CD4-positive, alpha-beta memory T cell (primary cell): ENCODE measurements at places on chromosomes 7 and 10.

DNA sequence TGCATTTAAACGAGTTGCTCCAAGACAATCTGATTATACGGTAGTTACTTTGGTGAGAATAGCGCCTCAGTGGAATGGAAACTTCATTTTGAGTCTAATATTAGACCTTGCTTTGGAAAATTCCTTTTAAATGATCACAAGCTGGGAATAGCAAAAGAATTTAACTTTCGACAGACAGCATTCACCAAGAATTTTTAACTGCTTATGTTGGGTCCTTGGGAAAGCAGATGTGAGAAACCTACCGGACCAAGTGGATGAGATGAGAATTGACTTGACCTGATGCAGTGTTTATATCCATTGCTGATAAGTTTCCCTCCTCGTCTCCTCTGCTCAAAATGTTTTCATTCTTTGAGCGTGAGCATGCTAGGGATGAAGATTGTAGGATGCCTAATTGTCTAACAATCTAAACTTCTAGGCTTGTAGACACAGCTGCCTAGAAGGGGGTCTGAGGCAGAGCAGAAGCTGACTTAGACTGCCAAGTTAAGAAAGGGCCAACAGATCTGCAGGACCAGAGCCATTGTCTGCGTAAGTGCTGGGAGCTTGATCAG lies 126.9 kb downstream of the CNNM2 start:
- no peak for DNase-seq

DNA sequence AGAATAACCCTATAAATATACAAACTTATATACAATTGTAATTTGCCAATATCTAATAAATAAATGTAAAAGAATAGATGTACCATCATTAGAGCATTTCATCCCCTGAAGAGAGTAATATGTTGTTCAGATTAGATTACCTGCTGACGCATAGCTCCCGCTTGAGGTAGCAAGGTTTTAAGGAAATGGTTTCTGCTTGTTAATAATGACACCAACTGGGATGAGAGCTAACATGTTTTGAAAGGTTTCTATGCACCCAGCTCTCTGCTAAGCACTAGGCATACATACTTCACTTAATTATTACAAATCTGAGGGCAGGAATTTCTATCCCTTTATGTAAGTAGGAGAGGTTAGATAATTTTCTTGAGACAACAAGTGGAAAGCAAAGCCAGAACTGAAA lies 1003.3 kb upstream of the SORCS1 start:
- no peak for DNase-seq

DNA sequence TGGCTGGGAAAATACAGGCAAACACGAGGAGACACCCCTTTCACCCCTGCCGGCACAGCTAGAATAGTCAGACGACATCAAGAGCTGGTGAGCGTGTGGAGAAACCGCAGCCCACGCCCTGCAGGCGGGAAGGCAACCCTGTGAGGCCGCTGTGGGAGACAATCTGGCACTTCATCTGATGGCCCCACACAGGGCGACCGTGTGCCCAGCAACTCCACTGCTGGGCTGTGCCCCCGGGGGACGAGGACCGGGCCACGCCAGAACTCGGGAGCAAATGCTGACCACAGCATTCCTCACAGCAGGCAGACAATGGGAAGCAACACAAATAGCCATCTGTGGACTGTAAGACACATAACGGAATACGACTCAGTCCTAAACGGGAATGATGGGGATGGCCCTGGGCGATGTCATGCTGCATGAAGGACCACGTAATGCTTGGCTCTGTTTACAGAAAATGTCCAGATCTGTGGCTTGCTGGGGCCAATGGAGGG lies 58.9 kb downstream of the CFAP46 start:
- no peak for DNase-seq

DNA sequence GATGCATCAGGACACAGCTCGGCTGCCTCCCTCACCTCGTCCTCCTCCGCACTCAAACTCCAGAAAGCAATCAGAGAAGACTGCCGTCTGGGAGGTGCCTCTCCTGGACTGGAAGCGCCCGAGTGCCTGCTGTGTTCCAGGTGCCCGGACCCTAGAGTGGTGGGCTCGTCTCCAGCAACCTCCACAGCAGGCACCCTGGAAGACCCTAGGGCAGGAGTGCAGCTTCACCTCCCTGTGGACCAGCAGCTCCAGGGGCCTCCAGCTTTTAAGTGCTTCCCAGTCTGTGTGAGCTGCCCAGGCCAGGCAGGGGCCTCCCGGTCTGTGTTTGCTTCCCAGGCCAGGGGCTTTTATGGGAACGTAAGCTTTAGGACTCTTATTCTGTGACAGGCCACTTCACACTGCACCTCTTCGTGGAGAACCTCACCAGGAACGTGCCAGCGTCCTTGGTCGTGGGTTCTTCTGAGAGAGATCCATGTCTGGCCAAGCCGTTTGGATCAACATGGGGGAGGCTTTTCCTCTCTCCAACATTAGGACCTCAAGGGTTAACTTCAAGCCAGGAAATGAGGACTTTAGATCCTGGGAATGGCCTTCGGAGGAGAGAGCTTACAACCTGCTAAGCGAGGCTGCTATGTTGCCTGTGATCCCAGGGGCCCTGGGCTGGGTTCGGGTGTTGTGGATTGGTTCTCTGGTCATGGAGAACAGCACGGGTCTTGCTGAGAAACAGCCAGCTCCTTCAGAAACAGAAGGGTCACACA lies 5.9 kb upstream of the PWWP2B start:
- DNase-seq = no peak

DNA sequence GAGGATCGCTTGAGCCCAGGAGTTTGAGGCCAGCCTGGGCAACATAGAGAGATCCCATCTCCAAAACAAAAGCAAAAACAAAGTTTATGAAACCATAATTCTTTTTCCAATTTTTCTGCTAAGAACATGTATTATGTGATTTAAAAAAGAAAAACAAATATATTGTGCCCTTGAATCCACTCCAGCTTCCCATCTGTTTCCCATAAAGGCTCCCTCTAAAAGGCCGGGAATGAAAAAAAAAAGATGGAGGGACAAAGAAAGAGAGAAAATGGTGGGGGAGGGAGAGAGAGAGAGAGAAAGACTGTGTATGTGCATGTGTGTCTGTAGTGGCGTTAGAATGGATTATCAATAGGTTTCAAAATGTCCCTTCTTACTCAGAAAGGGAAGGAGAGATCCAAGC lies 20.5 kb upstream of the GSDME start:
- no peak for DNase-seq

GRCh38 chr7:31705377-31705776 lies 18.4 kb downstream of the PPP1R17 start:
- DNase-seq = no peak
